ENCODE measurements at places on chromosomes 5 and 9. TPM values are rescaled to one million over a fixed set of nuclear protein-coding genes. Genes with fewer than 3 reads are reported as not detected.

- no peak for DNase-seq
Observed at GRCh38 chr9:107409581-107410389, 79.8 kb downstream of the KLF4 start.

GRCh38 chr5:159547466-159548195 is 217.3 kb upstream of the IL12B start:
- no peak for DNase-seq

The SHC3 gene
- 0.59 TPM for total RNA-seq

The AQP3 gene
- total RNA-seq = 14.8 TPM

GRCh38 chr5:125023673-125024072 is 277.2 kb upstream of the ZNF608 start:
- no peak for DNase-seq

- DNase-seq = peak; percentile 82
Observed at GRCh38 chr9:38088006-38088925, 19.2 kb upstream of the SHB start.

GRCh38 chr9:77469515-77470231 is 178.4 kb downstream of the GNA14 start:
- DNase-seq = no peak

The MOB3B gene
- 1.7 TPM for total RNA-seq

GRCh38 chr9:33287087-33287490 is 3.2 kb upstream of the NFX1 start:
- no peak for DNase-seq

- no peak for DNase-seq
Observed at GRCh38 chr5:108556441-108557145, 174.7 kb upstream of the FBXL17 start.

DNA sequence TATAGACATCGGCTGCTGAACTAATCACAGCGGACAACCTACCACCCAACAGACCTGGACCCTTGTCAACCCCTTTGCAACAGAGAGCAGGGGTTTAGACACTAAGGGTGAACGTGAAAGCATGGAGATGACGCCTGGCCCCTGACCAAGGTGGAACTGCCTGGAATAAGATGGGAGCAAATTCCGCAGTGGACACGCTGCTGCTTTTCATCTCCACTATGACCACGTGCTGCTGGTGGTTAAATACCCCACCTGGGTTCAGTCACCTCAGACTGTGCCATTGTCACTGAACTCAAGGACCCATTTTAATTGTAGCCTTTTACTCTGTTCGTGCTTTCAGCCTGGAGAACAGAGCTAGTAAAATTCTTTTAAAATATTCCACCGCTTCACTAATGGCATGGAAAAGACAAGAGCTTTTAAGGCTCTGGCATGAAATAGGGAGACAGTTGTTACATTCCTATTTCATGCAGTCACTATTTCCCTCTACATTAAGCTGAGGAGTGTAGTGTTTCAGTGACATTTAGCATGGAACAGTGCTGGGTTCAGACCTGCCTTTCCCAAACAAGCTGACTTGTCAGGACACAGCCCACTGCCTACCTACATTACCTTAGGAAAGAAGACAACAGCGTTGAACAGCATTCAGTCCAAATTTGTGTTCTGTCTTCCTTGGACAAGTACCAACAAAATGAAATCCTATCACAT is 96.8 kb downstream of the ANKRD18B start:
- no peak for DNase-seq

- DNase-seq = peak; percentile 84
Observed at GRCh38 chr9:127452691-127453090, 1.4 kb downstream of the LRSAM1 start.

- DNase-seq = no peak
Observed at GRCh38 chr5:95471942-95472341, 80.8 kb downstream of the FAM81B start.

GRCh38 chr9:92486371-92486770 is 4.1 kb upstream of the ASPN start:
- no peak for DNase-seq

The KLHL3 gene
- 24.5 TPM for total RNA-seq

Measured in left ventricle myocardium superior (tissue), 1 donor.